PC-3 (cell line): ENCODE measurements at places on chromosomes 3 and 15. TPM values are rescaled to one million over a fixed set of nuclear protein-coding genes. Genes with fewer than 3 reads are reported as not detected.
A peak's percentile ranks its signal among the peaks of the same experiment; 100 is the strongest.

DNA sequence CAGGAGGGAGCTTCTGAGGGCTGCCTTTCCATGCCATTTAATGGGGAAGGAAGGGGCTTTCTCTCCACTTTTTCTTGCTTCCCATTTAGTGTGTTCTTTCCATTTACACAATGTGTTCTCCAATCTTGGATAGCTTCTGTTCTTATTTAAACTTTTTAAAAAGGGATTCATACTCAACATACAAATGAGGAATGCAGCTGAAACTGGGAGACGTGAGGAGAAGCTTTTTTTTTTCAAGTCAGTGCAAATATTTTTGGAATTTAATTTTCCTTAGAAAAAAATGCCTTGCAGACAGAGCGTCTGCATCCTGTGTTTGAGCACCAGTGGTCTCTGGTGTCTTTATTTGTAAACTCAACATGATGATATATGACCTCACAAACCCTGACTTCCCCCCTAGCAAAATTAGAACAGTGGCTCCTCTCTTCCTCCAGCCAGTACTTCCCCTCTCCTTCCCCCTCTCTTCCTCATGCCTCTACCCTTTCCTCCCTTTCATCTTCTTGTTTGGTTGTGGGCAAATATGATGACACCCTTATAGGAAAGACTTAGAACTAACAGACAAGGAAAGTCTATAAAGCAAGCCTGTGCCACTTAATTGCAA is 48.1 kb upstream of the PCSK6 start:
- DNase-seq: no peak

- DNase-seq: no peak
Observed at GRCh38 chr3:32700244-32700643, 15.3 kb downstream of the CNOT10 start.

DNA sequence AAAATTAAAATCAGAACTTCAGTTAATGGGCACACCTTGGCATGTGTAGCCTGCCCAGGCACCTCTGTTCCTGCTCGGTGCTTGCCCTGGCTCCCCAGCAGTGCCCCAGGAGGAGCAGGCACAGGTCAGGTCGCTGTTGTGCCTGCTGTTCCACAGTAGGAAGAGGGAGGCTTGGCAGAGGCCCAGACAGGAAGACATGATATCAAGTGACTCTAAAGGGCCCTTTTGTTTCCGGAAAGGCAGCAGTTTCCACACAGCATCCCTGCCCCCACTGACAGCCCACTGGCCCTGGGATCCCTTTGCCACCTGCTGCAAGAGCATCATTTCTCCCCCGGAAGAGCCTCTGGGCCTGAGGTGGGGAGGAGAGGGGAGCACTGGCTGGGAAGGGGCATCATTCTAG is 40.5 kb upstream of the HES1 start:
- peak; percentile 50 for DNase-seq

GRCh38 chr3:110198717-110199587 is 861.6 kb upstream of the DPPA4 start:
- no peak for DNase-seq

DNA sequence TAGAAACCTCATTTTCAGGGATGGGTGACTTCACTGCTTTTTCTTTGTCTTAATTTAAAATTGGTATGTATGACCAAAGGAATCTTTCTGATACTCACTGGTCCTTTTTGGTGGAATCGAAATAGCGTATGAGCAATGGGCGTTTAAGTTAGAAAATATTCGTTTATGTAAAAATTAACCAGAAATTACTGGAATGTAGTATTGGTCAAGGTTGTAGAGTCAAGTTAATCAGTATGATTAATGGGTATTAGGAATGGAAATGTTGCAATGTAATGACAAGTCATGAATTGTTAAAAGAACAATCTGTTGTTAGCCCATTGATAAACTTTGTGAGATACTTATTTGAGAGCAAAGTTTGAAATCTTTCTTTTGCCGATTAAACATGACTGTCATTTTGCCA is 36.9 kb downstream of the AKAP13 start:
- DNase-seq: no peak

DNA sequence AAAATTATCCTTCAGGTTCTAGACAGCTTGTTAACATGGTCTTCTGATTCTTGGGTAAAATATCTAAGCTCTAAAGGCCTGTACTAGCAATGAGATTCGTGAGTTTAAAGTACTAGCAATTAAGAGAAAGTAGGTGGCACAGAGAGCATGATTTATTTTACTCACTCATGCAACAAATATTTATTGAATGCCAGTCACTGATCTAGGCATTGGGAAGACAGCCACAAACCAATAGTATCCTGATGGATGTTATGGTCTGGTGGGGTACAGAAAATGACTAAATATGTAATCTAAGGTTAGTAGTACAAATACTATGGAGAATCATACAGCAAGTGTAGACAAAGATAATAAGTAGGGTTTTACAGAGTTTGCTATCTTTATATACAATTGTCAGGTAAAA is 751.3 kb downstream of the ZNF385D start:
- peak; percentile 6 for DNase-seq

GRCh38 chr15:56031402-56031801 is 38.0 kb upstream of the NEDD4 start:
- no peak for DNase-seq

Gene LDHAL6B
- total RNA-seq: not detected in 2 replicates

Gene UCN2
- 0.81 and 0.91 TPM in 2 replicates for total RNA-seq

Gene SLC2A2
- not detected in 2 replicates for total RNA-seq

Gene RTP4
- 0.11 TPM in 1 of 2 replicates, not detected in the other for total RNA-seq

Gene GABRA5
- not detected in 2 replicates for total RNA-seq

Gene TLR9
- not detected in 2 replicates for total RNA-seq

Gene TGM5
- not detected in 2 replicates for total RNA-seq
